ENCODE measurements at places on chromosomes 4 and X.

DNA sequence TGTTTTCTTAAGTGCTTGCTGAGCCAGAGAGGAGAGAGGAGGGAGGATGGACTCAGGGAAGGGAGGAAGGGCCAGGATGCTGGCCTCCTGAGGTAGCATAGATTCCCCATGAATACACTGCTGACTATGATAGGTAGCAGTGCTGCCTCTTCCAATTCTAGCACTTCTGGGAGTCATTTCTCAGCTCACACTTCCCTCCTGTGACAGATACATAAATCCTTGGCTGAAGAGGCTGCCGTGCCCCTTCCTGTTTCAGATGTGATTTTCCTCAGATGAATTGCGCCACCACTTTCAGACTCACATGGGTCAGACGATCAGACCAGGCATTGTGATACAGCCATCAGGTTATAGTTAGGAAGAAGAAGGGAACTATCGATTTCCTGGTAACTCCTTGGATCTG, 22.4 kb downstream of the TSC22D3 start:
- no peak for DNase-seq

- no peak for DNase-seq
Measured at GRCh38 chr4:112253382-112254000, 21.9 kb downstream of the AP1AR start.

DNA sequence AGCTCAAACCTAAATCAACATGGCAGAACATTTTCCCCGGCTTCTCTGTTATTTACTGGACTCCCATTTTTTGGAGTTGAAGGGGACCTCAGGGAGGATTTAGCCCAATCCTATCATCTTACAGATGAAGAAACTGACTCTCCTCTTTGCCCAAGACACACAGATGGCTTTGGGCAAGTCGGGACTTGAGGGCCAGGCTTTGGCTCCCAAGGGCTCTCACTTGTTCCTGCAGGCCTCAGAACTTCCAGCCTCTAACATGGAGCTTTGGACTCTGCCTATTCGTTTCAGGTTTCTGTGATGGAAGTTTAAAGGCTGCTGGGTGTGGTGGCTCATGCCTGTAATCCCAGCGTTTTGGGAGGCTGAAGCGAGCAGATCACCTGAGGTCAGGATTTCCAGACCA, 59.5 kb downstream of the RHOH start:
- DNase-seq = no peak

GRCh38 chr4:5164221-5164912, 113.1 kb downstream of the STK32B start:
- DNase-seq = no peak

GRCh38 chrX:132443196-132444135, 45.4 kb downstream of the MBNL3 start:
- DNase-seq = no peak

- no peak for DNase-seq
Measured at GRCh38 chr4:133320576-133321170, 171.6 kb downstream of the PCDH10 start.

- no peak for DNase-seq
Measured at GRCh38 chrX:43218198-43218597, 437.9 kb upstream of the MAOA start.

DNA sequence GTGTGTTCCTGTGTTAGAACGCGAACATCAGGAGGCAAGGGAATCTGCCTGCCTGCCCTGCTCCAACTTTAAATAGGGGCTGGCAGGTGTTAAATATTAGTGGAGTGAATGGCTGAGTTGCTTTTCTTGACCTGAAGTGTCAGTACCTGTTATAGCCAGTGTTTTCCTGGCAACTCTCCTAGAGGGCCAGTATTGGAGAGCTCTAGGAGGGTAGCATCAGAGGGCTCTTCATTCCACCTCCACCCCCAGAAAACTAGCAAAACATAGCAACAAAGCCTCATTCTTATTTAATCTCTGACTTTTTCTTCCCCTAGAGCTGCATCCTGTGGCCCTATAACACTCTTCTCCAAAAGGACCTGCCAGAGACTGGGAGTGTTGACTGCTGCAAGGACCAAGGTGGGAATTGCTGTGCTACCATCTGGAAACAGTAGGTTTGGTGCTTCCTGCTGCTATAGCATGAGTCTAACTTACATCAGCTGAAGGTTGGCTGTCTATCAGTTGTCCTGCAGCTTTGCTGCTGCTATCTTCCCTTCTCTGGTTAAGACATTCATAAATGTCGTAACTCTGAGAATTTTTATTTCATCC, 33.5 kb downstream of the SGMS2 start:
- DNase-seq = no peak

DNA sequence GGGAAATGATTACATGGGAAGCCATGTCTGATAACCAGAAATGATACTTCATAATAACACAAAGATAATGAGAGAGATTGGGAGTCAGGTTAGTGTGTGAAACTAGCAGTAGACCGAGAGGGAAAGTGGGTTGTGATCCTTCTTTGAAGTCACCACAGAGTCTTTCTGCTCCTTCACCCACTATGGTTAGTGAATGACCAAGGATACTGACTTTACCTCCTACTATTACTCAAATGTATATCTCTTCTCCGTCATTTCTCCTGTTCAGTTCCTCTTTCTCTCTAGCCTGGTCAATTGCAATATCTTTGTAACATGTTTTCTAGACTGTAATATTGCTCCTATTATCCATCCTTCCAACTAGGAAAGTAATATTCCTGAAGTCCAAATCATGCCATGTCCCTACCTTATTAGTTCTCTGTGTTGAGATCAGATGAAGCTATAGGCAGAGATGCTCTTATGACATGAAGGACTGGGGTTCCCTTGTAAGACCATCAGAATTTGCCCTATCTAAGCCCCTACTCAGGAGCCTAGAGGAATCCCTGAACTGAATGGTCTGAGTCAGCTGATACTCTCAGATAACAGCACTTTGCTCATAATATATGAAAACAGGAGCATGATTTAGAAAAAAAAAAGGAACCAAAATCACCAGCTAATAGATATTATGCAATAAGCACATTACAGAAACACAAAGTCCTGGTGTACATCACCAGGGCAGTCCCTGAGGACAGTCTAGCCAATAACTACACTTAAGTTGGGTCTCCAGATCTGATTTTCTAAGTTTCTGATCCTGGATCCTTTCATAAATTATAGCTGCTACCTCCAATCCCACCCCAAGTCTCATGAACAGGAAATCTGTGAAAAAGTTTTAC, 81.2 kb downstream of the SHROOM3 start:
- DNase-seq = no peak

DNA sequence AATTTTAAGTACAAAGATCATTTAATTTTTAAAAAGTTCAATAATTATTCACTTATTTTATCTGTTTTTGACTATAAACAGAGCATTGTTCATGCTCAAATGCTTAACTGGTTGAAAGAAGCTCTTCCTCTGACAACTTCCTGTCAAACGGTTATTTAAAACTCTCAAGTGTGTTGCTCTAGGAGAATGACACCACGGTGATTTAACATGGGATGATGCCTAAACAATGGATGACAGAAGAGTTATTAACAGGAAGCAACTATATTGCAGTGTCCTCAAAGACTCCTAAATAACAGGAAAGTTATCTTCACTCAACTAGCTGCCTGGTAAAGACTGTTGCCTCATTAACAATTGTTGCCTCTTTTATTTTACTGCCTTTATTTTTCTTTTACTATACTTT, 509.6 kb downstream of the PACRGL start:
- DNase-seq = no peak

- no peak for DNase-seq
Measured at GRCh38 chr4:165288226-165288625, 39.2 kb upstream of the MSMO1 start.

DNA sequence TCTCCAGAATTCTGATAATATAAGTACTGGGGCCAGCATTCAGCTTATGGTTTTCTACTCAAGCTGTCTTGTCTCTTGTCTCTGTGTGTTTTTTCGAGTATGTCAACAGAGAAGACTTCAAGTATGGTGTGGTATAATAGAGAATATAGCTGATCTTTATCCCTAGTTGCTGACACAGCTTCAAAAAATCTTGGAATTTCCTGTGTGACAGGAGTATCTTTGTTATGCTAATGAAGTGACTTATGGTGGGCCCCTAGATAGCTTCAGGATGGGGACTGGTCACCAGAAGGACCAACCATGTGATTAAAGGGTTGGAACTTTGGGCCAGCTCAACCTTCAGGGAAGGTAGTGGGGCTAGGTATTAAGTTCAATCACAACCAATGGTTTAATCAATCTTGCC, 2.9 kb downstream of the GPRASP3 start:
- no peak for DNase-seq

DNA sequence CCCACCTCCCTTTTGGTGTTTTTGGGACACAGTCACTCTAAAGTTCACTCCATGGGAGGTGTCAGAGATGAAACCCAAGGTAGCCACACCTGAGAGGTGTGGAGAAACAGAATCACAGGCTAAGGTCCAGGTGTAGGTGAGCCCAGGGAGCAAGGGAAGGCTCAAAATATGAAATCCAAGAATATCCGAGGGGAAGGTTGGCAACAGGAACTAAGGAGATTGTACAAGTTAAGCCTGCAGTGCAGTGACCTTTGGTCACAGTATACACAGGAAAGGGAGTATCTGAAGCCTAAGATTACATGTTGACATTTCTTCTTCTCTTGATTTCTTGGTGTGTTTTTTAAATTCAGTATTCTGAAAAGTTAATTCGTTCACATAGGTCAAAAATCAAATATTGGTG, 46.5 kb downstream of the PHF8 start:
- DNase-seq = no peak

DNA sequence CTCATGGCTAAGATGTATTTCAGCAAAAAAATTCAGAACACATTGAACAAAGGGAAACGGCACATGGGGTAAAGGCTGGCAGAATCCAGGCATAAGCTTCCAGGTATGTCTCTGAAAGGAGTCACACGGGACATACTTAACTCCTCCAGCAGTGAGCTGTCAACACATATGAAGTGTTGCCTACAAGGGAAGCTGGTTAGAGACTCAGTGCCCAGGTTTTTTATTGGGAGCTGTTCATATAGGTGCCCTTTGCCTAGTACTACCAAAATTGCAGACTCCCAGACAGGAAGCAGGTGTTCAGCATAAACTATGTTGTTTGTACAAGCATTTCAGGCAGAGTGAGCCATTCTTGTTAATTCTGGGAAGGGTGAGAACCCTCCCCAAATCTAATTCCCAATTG, 77.4 kb upstream of the PUDP start:
- DNase-seq = no peak

DNA sequence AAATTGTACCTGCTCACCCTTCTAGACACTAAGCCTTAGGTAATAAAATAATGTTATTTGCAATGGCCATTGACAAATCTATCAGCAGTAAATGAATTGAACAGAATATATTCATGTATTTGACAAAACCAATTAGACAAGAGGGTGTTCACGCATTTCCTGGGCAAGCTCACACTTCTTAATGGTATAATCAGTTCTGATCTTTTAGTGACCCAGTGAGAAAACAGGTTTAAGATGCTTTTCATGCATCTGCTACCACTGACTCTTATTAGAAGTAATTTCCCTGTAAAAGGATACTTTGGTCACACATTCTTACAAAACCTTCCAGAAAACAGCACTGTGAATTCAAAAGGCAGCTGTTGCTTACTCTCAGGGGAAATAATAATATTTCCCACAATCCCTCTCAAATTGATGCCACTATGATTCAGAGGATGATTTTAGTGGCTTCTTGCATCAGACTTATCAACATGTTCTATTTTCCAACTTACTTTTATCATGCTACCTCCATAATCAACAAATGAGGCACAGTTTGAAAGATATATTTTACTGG, 313.9 kb upstream of the NWD2 start:
- no peak for DNase-seq

- DNase-seq = no peak
Measured at GRCh38 chr4:6967846-6968340, 58.3 kb downstream of the TBC1D14 start.

GRCh38 chrX:39497702-39498265, 600.0 kb downstream of the BCOR start:
- DNase-seq = no peak

- DNase-seq = no peak
Measured at GRCh38 chrX:11363069-11363594, 69.9 kb downstream of the AMELX start.

- DNase-seq = no peak
Measured at GRCh38 chr4:86564795-86565194, 29.3 kb upstream of the PTPN13 start.
